Stimulated activated CD4-positive, alpha-beta T cell treated with anti-CD3 and anti-CD28 coated beads, Interleukin-4, amount 100 ng/mL, for 4 hours (primary cell): ENCODE measurements at places on chromosomes 3 and 15.

- peak; percentile 8 for DNase-seq
These were observed 1097.6 kb upstream of the CFAP20DC start for GRCh38 chr3:60147249-60147950.

DNA sequence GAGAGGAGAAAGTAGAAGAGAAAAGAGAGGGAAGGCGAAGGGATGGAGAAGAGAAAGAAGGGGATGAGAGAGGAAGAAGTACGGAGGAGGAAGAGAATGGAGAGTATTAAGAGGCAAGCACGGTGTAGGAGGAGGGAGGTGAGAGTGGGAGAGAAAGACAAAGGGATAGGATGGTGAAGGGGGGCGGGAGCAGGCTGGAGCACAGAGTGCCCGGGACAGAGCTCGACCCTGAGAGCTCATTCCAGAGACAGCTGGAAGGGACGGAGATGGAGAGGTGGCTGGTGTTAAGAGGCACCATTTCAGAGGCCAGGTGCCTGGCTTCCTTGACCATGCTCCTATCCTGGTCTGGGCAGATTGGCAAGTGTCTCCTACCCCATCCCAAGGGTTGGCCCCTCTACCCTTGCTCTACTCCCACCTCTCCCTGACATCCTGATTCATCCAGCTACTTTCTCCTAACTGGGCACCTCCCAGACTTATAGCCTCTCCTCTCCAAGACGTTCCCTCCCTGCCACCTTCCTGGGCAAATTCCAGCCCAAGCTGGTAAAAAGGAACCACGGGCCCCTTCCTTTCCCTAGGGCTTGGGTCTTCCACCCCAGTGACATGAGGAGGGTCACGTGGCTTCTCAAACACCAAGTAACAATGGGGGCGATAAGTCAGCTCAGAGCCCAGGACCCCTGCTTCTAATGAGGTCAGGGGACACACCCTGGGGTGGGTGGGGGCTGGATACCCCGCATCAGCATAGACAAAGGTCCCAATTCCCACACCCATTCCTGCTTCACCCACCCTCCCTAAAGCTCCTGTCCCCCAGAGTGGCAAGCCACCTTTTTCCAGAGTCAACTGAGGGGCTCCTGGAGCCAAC is 1.1 kb downstream of the CLCN2 start:
- DNase-seq = no peak

GRCh38 chr3:7333125-7333524 is 472.2 kb downstream of the GRM7 start:
- DNase-seq = no peak

- no peak for DNase-seq
These were observed 346.8 kb downstream of the CNTN3 start for GRCh38 chr3:74267588-74268184.

DNA sequence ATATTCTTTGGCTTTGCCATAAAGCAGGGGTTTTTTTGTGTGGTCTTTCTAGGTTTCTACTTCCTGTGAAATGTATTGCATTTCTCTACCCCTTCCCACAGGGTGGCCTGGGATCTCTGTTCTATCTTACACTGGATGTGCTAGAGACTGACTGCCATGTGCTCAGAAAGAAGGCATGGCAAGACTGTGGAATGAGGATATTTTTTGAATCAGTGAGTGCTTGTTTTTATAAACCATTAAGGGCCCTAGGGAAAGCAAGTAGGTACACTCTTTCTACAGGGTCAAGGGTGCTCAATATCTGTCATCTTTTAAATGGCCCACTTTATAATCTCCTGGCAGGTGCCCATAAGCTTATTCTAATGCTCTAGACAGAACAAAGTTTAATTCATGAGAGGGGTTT is 730 bp downstream of the FETUB start:
- no peak for DNase-seq

DNA sequence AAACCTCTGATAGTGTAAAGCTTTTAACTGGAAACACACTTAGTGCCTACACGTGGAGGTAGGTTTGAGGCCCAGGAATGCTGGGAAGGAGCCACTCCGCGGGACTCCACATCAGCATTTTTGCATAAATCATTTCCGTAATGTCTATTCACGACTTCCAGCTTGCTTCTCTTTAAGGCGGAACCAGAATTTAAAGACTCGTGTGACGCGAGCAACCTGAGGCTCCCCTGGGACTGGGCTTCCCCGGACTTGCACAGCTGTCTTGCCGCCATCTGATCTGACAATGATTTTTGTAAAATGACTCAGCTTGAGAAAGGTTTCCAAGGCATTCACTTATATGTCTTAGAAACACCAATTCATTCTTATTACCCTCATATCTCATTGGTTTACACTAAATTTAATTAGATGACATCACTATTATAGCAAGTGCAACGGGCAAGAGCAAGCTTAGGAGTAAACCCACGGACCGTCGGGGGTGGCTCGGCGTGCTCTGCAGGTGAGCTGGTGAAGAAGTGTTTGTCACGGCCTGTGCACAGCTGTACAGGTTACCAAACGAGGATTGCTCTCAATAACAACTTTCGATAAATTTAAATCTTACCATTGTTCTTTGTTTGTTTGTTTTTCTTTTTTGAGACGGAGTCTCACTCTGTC is 95.2 kb downstream of the CHSY1 start:
- no peak for DNase-seq
